ENCODE measurements at places on chromosomes 2 and 18.

DNA sequence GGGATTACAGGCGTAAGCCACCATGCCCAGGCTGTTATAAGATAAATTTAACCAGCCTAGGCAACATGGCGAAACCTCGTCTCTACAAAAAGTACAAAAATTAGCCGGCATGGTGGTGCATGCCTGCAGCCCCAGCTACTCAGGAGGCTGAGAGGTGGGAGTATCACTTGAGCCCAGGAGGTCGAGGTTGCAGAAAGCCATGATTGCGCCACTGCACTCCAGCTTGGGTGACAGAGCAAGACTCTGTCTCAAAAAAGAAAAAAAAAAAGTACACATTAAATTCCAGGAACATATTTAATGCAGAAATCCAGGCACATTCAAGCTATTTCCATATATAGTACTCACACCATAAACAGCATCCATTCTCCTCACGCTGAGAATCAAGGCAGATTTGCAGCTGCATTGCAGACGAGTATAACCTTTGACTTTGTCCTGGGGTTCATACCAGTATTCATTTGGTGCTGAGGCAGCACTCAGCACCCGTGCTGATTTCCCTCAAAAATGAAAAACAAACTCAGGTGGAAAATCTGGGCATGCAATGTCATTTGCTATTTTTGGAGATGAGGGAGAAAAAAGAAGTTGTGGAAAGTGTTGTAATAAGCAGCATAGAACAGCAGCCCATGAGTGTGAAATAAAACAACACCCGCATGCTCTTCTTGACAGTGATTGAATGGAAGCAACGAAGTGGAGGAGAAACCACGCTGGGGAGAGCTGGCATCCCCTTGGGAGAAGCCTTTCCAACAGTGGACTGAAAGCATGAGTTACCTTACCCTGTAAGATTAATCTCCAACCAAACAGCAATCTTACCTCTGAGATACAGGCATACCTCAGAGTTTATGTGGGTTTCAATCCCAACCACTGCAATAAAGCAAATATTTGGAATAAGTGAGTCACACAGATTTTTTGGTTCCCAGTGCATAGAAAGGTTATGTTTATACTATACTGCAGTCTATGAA, 46.8 kb upstream of the ANXA4 start:
- no peak for DNase-seq

GRCh38 chr18:58886864-58887612, 22.4 kb downstream of the ZNF532 start:
- no peak for DNase-seq

- DNase-seq = no peak
Measured at GRCh38 chr2:229521576-229521975, 192.8 kb downstream of the DNER start.

GRCh38 chr2:216388046-216388884, 16.0 kb upstream of the MARCHF4 start:
- DNase-seq = no peak

- DNase-seq = no peak
Measured at GRCh38 chr18:31710826-31711225, 26.4 kb upstream of the B4GALT6 start.

Data from NCI-H1105 (cell line).